Esophagus squamous epithelium (tissue), 5 donors: ENCODE measurements at places on chromosomes 16 and 17. TPM values are rescaled to one million over a fixed set of nuclear protein-coding genes. Genes with fewer than 3 reads are reported as not detected.

DNA sequence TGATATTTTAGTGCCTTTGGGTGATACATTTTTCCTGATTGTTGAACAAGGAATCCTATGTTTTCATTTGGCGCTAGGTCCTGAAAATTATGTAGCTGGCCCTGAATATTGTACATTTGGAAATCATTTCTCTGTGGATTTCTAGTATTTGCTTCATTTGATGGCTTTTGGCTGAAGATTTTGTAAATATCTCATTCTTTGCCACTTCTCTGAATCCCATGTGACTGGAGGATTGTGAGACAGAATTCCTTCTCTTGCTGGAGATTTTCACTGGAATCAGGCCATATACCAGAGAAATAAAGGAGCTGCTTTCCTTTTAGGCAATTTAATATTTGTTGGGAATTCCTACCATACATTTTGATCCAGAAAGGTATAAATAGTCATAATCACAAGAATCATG, 8.6 kb downstream of the KRT28 start:
- no peak for DNase-seq

Gene PRKCB
- total RNA-seq = 2.8 TPM

- no peak for DNase-seq
These were observed 10.5 kb downstream of the YPEL2 start for GRCh38 chr17:59341922-59342321.

DNA sequence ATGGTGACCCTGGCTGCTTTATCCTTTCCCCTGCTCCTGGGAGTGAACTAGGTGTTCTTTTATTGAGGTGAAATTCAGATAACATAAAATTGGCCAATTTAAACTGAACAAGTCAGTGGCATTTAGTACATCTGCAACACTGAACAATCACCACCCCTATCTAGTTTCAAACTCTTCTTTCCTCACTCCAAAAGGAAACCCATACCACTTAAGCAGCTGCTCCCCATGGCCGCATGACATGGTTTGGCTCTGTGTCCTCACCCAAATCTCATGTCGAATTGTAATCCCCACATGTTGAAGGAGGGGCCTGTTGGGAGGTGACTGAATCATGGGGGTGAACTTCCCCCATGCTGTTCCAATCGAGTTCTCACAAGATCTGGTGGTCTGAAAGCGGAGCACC, 154.1 kb downstream of the STX8 start:
- DNase-seq = no peak

DNA sequence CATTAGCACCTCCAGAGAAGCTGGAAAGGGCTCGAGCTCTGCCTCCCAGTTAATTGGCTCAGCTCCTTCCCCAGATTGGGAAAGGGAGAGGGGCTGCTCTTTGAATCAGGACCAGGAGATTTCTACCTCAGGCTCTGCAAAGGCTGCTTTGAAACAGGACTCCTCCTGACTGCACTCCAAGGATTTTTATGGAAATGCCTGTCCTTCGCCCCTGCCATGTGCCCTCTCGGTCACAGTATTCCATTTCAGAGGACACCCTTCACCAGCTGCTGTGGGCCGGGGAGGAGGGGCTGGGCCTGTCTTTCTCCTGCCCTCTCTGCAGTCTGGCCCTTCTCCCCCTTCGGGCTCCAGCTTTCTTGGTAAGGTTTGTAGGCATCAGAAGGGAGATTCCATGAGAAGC, 13.6 kb downstream of the MRM1 start:
- DNase-seq = no peak

Gene BAHCC1
- 10.6 TPM for total RNA-seq

DNA sequence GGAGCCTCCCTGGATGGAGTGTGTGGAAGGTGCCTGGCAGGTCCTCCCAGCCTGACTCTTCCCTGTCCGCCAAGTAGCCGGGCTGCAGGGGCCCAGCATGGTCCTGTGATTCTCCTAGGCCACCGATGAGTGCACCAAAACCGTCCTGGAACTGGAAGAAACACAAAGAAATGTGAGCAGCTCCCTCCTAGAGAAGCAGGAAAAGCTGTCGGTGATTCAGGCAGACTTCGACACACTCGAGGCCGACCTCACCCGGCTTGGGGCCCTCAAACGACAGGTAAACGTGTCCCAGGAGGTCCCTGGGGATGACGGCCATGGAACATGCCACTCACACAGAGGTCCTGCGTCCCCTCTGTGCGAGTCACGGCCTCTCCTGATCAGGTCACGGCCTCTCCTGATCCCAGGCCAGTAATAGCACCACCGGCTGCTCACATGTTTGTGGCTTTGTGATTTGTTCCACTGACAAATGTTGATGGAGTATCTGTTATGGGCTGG, 4.2 kb upstream of the GAA start:
- no peak for DNase-seq

DNA sequence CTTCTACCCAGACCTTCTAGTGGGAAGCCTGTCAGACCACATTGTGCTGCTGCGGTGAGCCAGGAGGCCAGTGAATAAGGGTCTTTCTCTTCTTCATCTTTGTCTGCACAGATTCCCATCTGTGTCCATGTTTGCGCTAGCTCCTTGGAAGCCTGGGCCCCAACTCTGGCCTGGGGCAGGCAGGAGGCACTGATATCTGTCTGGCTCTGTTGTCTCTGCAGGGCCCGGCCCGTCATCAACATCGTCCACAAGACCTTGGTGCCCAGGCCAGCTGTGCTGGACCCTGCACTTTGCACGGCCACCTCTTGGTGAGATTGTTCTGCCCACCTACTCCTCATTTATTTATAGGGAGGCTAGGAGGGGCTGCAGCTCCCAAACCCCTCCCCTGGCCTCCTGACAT, 18.3 kb downstream of the ITGA3 start:
- no peak for DNase-seq

DNA sequence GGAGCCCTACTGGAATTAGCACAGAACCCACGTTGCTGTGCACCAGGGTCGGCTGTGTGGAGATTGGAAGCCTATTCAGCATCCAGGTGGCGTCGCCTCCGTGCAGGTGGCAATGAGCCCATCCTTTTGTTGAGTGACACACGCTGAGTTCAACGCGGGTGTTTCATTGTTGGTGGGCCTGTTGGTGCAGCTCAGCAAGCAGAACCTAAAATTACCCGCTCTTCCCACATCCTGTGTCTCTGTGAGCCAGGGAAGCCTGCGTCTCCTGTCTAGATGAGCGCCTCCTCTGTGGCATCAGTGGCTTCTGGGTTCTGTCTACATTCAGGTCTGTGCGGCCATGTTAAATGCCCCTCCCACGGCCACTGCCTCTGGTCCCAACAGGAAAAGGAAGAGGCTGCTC, 14.5 kb downstream of the CD2BP2 start:
- DNase-seq = no peak

- DNase-seq = no peak
These were observed 9.7 kb downstream of the SLC6A2 start for GRCh38 chr16:55665511-55665910.

DNA sequence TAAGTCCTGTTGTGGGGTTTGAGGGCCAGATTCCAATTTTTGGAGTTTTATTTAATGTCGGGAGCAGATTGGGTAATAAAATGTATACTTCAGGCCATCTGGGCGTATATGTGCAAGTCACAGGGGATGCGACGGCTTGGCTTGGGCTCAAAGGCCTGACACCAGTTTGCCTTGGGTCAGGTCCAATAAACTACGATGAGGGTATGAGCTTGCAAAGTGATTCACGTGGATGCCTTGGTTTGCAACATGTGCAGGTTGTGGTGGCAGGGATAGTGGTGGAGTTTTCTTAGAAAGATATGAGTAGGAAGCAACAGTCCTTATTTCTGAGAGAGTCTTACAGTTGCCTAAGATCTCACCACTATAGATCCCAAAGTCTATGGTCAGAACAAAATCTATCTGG, 157.0 kb upstream of the CDH11 start:
- no peak for DNase-seq

GRCh38 chr16:19595043-19595767, 39.7 kb downstream of the VPS35L start:
- no peak for DNase-seq

Gene NOD2
- 15.3 TPM for total RNA-seq

Gene PRR15L
- total RNA-seq = 12.5 TPM

GRCh38 chr16:9219813-9220212, 128.4 kb downstream of the HAPSTR1 start:
- DNase-seq = no peak

- no peak for DNase-seq
These were observed 5.0 kb downstream of the LITAF start for GRCh38 chr16:11581678-11582077.

Gene AHSP
- total RNA-seq = not detected

DNA sequence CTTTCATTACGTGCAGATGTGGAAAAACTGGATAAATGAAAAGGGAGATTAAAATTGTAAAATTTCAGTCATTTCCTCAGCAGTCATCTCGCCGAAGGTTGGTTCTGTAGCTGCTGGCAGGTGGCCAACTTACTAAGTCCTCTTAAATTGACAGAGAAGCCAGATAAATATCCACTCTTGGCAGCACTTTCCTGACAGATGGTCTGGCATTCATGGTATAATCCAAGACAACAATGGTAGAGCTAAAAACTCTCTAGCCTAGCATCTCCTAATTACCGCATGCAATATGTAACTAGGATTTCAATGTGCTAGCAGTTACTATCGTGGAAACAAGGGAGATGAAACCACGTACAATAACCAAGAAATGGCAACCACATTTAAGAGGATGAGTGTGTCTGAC, 306.3 kb downstream of the CNTNAP4 start:
- DNase-seq = no peak

Gene SMIM36
- total RNA-seq = not detected

Gene C16orf96
- total RNA-seq = not detected

DNA sequence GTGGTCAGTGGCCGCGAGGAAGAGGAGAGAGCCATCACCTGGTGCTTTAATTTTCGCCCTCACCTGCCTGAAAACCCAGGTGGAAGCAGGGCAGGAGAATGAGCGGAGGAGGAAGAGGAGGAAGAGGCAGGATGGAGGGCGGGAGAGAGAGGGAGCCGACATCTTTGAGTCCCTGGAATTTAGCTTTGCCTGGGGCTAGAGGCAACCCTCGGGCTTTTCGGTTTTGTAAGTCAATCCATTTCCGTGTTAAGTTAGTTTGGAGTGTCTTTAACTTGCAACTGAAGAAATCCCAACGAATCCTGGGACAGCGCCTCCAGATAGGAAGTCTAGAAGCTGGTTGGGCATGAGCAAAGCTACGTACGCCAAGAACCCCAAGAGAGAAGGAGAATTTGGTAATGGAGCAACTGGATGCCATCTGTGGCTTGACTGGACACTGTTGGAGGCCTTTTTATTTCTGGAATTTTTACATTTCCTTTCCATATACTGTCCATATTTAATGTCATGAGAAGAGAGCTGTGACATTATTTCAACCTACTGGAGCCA, 36.9 kb upstream of the ATP2A3 start:
- no peak for DNase-seq

- DNase-seq = no peak
These were observed 80.3 kb upstream of the GOT2 start for GRCh38 chr16:58814348-58814801.

Gene CTRL
- 1.8 TPM for total RNA-seq

Gene CDH8
- total RNA-seq = 1.8 TPM

GRCh38 chr17:60585887-60586286, 14.1 kb upstream of the PPM1D start:
- DNase-seq = no peak

Gene PIK3R5
- 1.8 TPM for total RNA-seq

Gene GINS2
- 2.5 TPM for total RNA-seq

Gene HSPB9
- total RNA-seq = not detected

DNA sequence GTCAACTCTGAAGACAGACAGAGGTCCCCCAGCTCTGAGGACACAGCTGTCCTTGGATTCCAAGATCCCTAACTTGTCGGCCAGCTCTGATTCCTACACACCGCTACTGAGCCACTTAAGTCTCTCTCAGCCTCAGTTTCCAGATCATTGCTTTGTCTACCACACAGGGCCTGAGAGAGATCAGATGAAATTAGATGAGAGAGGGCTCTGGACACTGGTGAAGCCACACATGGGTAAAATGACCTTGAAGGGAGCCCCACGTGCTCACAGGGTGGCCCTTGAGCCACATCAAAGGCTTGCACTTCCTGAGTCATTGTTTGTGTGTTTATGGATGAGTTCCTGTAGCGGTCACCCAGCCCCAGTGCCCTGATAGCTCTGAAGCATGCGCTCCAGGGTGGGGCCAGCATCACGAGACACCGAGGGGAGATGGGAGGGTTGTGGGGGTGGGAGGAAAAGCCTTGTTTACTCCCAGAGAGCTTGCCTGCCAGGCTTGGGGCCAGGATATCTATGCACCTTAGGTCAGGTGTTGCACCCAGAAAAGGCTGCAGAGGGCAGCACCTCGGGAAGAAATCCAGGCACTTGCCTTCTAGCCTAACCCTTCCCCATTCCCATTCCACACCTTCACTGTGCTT, 32.7 kb upstream of the SLC6A2 start:
- no peak for DNase-seq
